Lung microvascular endothelial cell (primary cell): ENCODE measurements at places on chromosomes 2 and 18.
A peak's percentile ranks its signal among the peaks of the same experiment; 100 is the strongest.

- no peak for DNase-seq
Observed at GRCh38 chr2:212254339-212254738, 284.3 kb downstream of the ERBB4 start.

DNA sequence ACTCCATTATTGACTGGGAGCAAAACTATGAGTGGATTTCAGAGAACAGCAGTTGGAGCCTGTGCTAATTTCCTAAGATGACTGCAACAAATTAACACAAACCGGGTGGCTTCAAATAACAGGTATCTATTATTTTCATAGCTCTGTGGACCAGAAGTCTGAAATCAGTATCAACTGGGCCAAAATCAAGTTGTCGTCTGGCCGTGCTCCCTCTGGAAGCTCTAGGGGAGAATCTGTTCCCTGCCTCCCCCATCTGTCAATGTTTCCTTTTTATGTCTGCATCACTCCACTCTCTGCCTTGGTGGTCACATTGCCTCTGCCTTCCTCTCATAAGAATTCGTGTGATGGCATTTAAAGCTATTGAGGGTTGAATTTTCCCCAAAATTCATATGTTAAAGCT is 269.8 kb downstream of the TMX3 start:
- no peak for DNase-seq

DNA sequence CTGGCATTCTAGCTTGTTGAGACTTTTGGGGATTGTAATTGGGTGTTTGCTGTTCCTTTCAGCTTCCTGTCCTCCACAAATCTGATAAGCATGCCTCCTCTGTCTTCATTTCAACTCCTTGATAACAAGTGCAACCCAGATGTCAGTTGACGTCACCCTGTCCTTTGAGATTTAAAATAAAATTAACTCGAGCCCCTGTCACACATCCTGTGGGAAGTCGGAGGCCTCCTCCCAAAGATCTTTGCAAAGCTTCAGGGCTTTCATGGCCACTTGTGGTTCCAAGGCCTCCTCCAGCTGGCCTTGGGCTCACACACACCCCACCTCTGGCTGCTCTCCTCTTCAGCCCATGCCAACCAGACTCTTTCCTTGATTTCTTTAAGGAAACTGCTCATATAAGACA is 69.9 kb upstream of the ITGA6 start:
- DNase-seq, result no peak

- DNase-seq, result no peak
Observed at GRCh38 chr2:223467196-223467595, 135.0 kb downstream of the SCG2 start.

- DNase-seq, result peak; percentile 27
Observed at GRCh38 chr2:29601872-29602271, 319.5 kb downstream of the ALK start.

GRCh38 chr2:231966886-231967285 is 5.4 kb downstream of the DIS3L2 start:
- no peak for DNase-seq

DNA sequence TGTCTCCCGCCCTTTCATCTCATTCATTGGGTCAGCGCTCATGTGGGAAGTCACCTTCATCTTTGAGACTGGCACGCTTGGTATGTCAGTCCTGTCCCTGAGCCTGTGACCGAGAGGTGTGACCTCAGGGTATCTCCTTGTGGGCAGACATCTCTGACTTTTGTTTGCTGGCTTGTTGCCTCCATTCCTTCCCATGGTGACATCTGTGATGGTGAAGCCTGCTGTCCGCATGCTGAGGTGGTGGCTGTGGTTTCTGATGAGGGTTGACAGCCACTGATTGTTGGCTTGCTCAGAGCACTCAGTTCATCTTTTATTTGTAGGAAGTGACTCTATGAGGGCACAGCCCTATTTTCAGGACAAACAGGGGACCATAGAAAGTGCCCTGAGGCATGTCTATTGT is 139.2 kb downstream of the SLC4A3 start:
- no peak for DNase-seq

GRCh38 chr2:182705761-182706160 is 10.3 kb upstream of the DNAJC10 start:
- no peak for DNase-seq

DNA sequence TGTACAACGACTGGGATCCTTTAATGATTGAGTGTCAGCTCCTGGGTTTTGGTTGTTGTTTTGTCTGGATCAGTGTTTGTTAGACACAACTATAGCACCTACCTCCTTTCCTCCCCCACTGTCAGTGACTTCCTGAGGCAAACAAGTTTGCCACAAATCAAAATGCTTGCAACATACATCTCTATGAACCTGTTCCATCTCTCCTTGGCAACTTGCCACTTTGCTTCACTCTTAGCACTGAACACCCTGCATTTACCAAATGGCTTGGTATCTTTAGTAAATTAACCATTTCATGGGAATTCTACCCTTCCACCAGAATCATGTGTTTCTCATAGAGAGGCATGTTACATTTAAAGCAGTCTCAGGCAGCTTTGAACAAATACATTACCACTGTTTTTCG is 301.1 kb upstream of the TANK start:
- DNase-seq, result no peak

- no peak for DNase-seq
Observed at GRCh38 chr2:127195140-127196074, 24.7 kb downstream of the CYP27C1 start.

DNA sequence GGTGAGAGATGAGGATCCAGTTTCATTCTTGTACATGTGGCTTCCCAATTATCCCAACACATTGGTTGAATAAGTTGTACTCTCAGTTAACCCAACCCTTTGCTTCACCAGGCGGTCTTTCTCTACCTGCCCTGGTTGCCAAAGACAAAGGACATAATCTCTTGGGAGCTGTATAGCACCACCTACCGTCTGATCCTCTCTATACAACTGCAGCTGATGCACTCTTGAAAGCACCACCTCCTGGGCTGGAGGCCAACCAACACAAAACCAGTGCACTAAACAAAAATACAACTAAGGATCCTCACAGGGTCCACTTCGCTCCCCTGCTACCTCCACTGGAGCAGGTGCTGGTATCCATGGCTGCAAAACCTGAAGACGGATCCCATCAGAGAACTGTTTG is 473.6 kb upstream of the NRXN1 start:
- DNase-seq, result no peak

GRCh38 chr2:113105047-113105785 is 22.2 kb upstream of the IL1RN start:
- no peak for DNase-seq

DNA sequence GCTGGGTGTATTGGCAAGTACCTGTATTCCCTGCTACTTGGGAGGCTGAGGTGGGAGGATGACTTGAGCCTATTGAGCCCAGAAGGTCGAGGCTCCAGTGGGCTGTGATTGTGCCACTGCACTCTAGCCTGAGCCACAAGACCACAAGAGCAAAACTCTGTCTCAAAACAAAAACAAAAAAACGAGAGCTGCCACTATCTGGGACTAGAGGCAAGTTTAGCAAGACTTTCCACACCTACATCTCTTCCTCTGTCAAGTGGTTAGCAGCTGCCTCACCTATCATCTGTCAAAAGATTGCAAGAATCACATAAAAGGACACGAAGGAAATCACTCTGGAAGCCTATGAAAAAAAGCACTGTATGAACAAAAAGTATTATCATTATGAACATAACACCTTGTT is 55.2 kb upstream of the RIOK3 start:
- DNase-seq, result no peak
